AG10803 (cell line): ENCODE measurements at places on chromosomes 6 and 20.

DNA sequence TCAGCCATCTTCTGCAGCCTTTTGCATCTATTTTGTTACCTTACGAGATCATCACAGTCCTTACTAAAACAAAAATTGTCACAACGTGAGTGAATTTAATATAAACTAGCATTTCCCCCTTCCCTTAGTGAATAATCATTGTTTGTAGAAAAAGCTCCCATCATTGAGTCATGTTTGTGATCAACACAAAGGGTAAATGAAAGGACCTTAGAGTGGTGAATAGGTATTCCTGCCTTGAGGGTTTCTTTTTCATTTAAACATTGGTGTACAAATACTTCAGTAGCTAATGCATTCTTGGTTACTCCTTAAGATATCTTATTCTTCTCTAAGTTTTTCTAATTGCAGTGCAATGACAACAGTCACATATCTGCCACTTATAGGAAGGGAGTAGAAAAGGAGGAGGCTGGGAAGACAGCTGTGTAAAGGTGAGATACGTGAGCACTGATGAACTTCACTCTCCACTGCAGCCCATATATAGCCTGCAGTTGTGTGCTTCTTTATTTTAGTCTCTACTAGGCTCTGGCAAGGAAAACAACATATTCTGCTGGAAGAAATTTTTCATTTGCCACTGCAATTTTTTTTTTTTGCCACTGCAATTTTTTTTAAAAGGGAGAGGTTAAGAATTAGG lies 27.8 kb downstream of the ADGRG6 start:
- DNase-seq, result no peak

GRCh38 chr6:39330476-39330875 lies 8.0 kb upstream of the KCNK16 start:
- no peak for DNase-seq

GRCh38 chr6:43355862-43356590 lies 13.4 kb downstream of the ZNF318 start:
- peak; percentile 26 for DNase-seq

DNA sequence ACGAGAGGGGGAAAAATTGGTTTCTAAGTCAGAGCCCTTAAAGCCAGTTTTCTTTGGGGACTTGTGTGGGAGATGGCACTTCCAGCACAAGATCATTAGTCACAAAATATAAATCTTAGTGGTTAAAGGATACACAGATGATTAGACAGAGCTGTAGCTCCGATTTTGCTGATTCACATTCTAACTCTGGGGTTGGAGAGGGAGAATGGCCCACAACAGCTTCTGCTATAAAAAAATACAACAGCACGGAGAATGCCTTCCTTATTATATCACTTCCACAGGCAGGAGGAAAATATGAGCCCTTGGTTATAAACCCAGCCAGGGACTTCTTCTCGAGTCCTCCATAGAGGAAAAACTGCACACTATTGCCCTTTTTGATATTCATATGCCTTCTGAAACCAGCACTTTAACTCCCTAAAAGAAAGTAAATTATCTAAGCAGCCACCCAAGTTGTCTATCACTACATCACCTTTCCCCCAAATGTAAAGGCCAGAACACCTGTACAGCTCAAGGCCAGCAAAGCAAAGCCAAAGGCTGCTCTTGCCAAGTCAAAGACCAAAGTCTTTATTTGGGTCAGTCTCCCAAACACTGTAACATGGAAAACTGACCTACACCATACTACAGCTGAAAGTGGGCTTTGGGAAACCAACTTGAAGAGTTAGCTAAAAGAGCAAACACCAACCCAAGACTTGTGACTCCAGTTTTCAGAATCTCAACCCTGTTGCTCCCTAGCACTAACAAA lies 10.4 kb downstream of the MRPL14 start:
- DNase-seq, result peak; percentile 85

DNA sequence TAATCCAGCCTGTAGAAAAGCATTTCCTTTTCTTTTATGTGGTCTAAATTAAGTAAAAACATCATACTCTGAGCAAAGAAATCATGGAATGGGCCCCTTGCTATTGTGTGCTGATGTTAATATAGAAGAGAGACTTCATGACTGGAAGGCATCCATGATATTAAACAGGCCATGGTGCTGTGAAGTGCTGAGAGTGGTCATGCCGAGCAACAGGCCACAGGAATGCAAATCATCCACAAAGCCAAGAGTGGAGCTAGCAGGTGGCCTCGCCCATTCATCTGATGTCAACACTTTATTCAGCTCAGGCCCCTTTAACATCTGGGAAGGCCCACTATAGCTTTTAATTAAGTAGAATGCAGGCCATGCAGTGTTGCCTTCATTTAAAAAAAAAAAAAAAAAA lies 115.2 kb upstream of the HMGCLL1 start:
- DNase-seq, result peak; percentile 23

GRCh38 chr6:3397229-3398164 lies 59.4 kb downstream of the SLC22A23 start:
- no peak for DNase-seq

DNA sequence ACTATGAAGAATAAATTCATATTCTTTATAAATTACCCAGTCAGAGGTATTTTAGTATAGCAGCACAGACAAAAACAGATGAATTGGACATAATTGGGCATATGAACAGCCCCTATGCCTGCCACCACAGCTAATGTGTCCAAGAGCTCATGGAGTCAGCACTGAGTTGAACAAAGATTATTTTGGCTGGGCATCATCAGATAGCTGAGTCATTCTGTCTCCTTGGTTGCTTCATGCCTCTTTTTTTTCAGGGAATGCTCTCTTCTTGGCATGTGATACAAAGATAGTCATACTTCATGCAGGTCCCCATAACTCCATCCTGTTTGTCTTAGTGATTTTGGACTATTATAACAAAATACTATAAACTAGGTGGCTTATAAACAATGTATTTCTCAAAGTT lies 275.6 kb downstream of the TENT5A start:
- peak; percentile 75 for DNase-seq

GRCh38 chr6:158367816-158368215 lies 55.6 kb downstream of the TULP4 start:
- DNase-seq, result no peak

GRCh38 chr20:46485431-46485830 lies 27.9 kb downstream of the ZNF334 start:
- no peak for DNase-seq

GRCh38 chr20:43563429-43563828 lies 4.6 kb downstream of the SGK2 start:
- DNase-seq, result no peak
